ENCODE measurements at places on chromosomes 5 and 9.

- DNase-seq = no peak
Measured at GRCh38 chr9:98502976-98503325, 205.8 kb downstream of the GABBR2 start.

GRCh38 chr5:168885324-168886120 lies 306.4 kb upstream of the PANK3 start:
- DNase-seq = no peak

DNA sequence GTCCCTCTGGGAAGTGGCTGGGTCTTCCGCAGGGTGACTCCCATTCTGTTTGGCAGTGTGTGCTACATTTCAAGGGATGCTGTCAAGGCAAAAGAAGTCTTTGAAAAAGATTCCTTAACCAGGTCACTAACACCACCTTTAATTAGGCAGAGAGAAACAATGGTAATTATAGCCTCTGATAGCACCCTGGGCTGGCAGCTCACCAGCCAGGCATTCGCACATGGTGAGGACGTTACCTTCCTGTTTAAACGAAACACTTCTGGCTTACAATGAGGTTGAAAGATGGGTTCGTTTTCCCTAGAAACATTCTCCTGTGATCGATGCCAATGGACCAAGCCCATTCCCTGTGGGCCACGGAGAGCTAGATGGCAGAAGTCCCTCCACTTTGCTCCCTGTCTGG lies 230.1 kb upstream of the PANK3 start:
- DNase-seq = no peak

GRCh38 chr5:117551236-117551635 lies 976.6 kb upstream of the SEMA6A start:
- no peak for DNase-seq

GRCh38 chr5:98519571-98519970 lies 253.9 kb upstream of the RGMB start:
- DNase-seq = no peak
